ENCODE measurements at places on chromosomes 6 and 20.

GRCh38 chr20:46107061-46107460 lies 11.1 kb upstream of the CD40 start:
- no peak for DNase-seq

- no peak for DNase-seq
These were observed 21.6 kb upstream of the CALHM6 start for GRCh38 chr6:116439522-116440051.

GRCh38 chr6:153568628-153569027 lies 437.5 kb upstream of the RGS17 start:
- DNase-seq: no peak

GRCh38 chr6:18260448-18261106 lies 3.8 kb downstream of the DEK start:
- DNase-seq: no peak

GRCh38 chr6:3748208-3749066 lies 3.1 kb downstream of the PXDC1 start:
- DNase-seq: no peak

DNA sequence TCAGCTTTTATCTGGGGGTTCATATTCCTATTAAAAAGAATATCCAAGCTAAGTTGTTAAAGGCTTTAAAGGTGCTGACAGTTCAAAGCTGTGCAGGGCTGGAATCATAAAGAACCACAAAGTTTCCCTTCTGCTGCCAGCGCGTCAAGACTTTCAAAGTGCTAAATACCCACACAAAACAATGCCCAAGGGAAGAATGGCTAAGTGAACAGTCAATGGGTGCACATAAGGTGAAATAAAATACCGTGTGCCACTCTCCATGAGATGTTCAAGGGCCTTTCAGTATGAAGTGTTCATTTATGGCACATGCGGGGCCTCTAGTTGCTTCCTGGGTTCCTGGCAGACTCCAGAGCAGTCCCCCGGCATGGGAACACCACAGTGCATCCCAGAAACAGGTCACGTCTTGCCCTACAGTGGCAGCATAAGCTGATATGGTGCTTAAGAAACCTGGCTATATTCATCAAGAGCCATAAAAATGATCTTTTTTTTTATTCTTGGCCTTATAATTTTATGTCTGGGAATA lies 14.1 kb downstream of the TXNDC5 start:
- DNase-seq: no peak

DNA sequence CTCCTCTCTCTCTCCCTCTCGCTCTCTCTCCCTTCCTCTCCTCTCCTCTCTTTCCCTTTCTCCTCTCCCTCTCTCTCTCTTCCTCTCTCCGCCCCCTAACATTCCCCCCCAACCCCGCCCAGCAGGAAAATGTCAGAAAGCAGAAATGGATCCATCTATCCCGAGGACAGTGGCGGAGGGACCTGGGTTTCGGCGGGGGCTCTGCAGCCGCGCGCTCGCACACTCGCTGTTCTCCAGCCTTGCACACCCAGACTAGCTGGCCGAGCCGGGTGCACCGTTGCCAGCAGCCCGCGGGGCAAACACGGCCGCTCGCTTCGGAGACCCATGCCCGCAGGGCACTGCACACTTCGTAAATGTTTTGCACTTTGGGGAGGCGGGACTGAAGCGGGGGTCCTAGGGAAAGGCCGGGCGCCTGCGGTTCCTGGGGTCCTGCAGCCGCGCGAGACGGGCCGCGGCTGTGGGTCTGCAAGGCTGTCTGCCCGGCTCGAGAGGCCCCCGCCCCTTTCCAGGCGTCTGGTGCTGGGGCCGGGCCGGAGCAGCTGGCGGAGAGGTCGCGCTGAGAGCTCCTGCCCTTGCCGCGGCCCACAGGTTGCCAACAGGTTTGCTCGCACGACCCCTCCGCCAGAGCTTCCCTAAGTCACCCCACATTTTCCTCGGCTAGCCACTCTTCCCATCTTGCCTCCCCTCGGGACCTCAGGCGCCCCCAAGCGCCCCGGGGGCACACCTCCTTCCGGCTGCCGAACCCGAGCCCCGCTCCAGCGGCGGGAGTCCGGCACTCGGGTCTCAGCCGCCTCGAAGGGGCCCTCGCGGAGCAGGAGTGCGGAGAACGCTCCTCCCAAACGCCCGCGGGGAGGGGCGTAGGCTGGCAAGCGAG lies 818 bp upstream of the MDGA1 start:
- DNase-seq: peak; percentile 43

DNA sequence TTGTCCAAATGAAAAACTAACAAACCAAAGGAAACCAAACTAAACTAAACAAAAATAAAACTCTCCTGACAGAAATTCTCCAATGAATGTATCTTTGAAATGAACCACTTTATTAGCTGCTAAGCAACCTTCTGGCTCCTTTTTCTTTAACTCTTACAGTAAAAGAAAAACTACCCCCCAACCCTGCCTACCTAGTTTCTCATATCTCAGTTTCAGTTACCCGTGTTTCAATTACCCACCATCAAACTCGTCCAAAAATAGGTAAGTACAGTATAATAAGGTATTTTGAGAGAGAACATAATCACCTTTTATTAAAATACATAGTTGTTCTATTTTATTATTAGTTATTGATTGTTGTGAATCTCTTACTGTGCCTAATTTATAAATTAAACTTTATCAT lies 177.4 kb upstream of the THEMIS start:
- DNase-seq: no peak

- DNase-seq: no peak
These were observed 247.8 kb upstream of the CHD6 start for GRCh38 chr20:41865938-41866337.

DNA sequence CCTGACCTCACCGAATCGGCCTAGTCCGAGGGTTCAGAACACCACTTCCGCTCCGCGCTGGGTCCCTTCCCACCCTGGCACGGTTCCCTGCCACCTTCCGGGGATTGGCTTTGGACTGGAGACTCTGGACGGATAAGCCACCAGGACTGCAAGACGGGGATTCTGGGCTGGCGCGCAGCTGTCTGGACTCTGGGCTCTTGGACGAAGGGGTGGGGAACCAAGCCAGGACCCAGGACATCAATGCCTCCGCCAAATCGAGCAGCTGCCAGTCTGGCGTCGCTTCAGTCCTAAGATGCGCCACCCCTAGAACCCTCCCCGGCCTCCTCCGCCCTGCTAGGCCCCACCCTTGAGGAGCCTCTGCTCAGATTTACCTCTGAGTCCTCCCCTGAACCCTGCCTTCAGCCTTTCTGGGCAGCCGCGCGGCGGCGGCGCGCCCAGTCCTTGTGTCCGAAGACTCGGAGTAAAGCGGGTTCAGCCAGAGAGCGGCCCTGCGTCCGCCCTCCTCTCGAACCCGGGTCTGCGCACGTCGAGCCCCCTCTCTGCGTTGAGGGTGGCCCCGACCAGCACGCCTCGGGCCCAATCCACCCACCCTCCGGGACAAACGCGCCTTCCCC lies 1.2 kb downstream of the KCNK17 start:
- no peak for DNase-seq

DNA sequence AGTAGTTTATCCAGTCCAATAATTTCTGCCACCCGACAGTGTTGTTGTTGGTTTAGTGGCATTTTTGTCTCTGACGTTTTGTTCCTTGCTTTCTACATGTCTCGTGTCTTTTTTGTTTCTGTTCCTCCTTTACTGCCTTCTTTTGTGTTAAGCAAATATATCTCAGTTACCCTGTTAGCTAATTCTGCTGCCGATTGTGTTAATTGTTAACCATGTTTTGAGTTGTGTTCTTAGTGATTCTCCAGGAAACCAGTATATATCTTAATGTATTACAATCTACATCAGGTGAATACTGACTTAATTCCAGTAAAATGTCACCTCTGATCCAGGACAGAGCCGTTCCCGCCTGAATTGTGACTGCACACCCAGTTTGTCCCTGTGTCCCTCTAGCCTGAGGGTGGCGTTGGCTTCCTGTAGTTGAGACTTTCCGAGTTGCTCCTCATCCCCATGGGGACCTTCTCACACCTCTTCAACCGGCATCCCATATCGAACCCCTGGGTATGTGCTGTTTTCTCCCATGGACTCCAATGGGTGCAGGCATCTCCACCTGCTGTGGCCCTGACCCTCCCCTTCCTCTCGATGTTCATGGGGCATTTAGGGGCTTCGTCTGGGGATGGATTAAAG lies 35.8 kb upstream of the BHLHE23 start:
- no peak for DNase-seq

GRCh38 chr6:142868917-142869316 lies 76.1 kb downstream of the HIVEP2 start:
- no peak for DNase-seq

- DNase-seq: no peak
These were observed 21.4 kb downstream of the PYGB start for GRCh38 chr20:25269057-25269832.

Data from T-helper 9 cell (primary cell).